ENCODE measurements at places on chromosomes 2 and 18.

DNA sequence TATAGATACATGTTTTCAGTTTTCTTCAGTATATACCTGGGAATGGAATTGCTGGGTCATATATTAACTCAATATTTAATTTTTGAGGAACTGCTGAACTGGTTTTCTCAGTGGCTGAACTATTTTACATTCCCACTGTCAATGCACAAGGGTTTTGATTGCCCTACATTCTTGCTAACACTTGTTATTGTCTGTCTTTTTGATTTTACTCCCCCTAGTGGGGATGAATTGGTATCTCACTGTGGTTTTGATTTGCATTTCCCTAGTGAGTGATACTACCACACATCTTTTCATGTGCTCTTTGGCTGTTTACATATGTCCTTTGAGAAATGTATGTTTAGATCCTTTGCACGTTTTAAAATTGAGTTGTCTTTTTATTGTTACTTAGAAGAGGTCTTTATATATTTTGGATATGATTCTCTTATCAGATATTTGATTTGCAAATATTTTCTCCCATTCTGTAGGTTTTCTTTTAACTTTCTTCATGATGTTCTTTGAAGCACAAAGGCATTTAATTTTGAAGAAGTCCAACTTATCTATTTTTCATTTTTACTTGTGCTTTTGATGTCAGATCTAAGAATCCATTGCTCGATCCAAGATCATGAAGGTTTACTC is 36.2 kb downstream of the ASB1 start:
- DNase-seq: peak; percentile 38

DNA sequence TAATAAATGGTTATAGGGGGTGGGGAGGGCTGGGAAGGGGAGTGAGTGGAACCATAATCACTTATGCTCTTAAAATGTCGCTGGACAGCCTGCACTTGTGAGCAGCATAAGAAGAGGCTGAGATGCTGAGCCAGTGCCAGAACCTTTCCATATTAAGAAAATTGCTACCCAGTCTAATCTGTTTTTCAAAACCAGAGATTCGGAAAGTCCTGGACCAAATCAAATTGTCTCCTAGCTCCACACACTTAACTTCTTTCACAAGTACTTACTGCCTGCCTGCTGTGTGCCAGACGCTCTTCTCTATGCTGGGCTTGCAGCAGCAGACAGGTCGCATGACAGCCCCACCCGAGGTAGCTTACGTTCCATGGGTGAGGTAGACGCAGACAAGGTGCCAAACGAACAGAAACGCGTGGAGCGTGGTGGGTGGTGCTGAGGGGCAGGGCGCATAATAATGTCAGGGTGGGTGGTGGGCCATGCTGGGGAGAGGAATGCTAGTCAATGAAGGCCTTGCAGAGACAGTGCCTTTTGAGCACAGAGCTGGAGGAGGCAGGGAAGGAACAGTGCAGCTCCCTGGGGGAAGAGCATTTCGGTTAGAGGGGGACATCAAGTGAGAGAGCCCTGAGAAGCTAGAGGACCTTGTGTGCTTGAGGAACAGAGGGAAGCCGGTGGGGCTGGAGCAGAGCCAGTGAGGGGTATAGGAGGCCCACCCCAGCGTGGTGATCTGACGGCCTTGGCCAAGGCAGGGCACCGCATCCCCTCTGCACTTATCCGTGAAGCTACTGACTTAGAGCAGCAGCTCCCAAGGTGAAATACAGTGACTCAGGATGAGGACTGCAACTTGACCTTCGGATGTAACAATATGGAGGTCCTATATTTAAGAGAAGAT is 123.5 kb upstream of the DAPL1 start:
- DNase-seq: no peak

DNA sequence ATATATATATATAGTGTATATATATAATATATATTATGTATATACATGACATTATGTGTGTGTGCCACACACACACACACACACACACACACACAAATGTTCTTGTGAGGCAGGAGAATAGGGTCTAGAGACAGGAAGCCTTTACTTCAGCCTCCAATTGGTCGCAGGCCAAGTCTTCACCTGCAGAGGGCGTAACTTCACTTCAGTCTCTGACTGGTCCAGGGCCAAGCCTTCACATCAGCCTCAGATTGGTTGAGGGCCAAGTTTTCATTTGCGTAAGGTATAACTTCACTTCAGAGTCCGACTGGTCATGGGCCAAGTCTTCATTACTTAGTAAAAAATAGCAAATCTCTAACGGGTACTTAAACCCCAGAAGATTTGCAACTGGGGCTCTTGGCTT is 13.2 kb upstream of the SS18 start:
- peak; percentile 60 for DNase-seq

GRCh38 chr2:144596073-144596871 is 76.4 kb upstream of the ZEB2 start:
- no peak for DNase-seq

GRCh38 chr2:240966457-240966905 is 31.9 kb upstream of the SNED1 start:
- no peak for DNase-seq

DNA sequence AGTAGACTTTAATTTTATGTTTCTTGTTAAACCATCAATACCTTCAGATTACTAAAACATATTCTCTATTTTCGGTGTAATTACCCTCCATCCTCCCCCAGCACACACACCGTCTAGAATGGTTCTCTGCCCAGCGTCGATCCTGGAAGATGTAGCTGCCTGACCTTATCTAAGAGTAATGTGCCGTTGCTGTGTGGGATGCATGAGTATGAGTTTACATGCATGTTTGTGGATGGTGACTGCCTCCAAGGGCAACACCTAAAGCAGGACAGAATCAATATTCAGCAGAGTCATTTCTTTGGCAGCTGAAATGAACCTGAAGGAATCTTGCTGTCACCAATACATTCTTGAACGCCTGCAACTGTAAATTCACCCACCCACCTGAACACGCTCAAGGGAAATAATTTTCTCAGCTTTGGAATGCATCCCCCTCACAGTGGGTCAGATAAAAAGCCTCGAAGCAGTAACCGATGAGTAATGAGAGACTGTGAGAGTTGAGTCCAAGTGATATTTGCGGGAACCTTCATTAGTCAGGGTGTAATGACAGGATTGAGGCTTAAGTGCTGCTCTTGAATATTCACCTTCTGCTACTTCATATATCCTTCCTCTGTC is 155.8 kb upstream of the RND3 start:
- DNase-seq: no peak

DNA sequence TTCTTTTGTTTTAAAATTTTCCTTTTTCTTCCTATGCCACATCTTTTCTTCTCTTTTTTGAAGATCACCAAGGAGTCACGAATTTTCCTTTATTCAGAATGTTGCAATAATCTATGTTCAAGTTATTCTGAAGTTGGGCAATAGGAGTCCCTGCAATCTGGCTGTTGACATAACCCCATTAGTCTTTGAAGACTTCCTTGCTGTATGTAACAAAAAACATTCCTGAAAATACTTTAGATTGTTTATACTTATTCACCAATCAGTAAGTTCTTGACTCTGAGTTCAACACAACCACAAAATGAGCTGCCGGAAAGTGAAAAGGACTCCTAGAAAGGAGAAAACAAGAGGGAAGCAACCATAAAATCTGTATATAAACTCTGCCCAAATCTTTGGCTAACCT is 62.8 kb downstream of the TMEM237 start:
- DNase-seq: no peak

GRCh38 chr2:62089658-62090057 is 106.3 kb upstream of the B3GNT2 start:
- DNase-seq: no peak

- DNase-seq: no peak
These were observed 31.0 kb downstream of the RBBP8 start for GRCh38 chr18:22964116-22964515.

- no peak for DNase-seq
These were observed 1351.6 kb upstream of the NRXN1 start for GRCh38 chr2:52383541-52383940.

GRCh38 chr2:177246000-177246399 is 18.5 kb downstream of the NFE2L2 start:
- no peak for DNase-seq

GRCh38 chr2:208103616-208104015 is 20.7 kb downstream of the CRYGD start:
- DNase-seq: peak; percentile 41

GRCh38 chr18:77079954-77080682 is 52.5 kb downstream of the MBP start:
- peak; percentile 98 for DNase-seq

DNA sequence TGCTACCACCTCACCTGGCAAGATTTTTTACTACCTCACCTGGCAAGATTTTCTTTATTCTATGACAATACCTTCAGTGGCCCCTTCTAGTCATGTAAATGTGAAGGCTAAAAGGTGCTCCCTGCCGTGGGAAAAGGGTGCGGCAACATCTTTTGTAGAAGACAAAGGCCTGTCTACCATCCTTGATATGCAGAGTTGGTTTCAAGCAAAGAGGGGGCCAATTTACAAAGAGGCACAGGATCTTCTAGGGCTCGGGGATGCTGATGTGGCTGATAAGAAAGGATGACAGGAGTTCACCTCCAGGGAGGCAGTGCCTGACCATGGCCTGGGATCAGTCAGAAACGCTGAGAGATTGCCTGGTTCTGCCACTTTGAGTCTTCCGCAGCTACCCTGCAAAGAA is 165.4 kb upstream of the SLC1A4 start:
- DNase-seq: no peak

- DNase-seq: peak; percentile 71
These were observed 32.0 kb upstream of the GPR55 start for GRCh38 chr2:230956827-230957755.

- DNase-seq: no peak
These were observed 105.5 kb downstream of the POLE4 start for GRCh38 chr2:75063906-75064305.

GRCh38 chr2:157036726-157037125 is 220.8 kb upstream of the GALNT5 start:
- DNase-seq: no peak

DNA sequence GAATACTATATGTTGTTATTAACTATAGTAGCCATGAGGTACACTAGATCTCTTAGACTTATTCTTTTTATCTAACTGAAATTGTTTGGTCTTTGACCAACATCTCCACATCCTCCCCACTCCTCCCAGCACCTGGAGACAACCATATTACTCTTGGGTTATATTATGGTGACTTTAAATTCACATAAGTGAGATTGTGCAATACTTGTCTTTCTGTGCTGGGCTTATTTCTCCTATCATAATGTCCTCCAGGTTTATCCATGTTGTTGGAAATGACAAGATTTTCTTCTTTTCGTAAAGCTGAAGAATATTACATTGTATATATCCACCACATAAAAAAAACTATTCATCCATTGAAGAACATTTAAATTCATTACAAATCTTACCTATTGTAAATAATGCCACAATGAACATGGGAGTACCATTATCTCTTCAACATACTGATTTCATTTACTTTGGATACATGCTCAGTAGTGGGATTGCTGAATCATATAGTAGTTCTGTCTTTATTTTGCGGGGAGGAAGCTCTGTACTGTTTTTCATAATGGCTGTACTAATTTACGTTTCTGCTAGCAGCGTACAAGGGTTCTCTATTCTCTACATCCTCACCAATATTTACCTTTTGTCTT is 159.2 kb upstream of the SCN7A start:
- no peak for DNase-seq

- no peak for DNase-seq
These were observed 101.9 kb downstream of the PRKCE start for GRCh38 chr2:45753381-45753780.

GRCh38 chr2:171529914-171530313 is 7.6 kb downstream of the CYBRD1 start:
- peak; percentile 27 for DNase-seq

GRCh38 chr2:70921839-70922234 is 13.9 kb upstream of the ATP6V1B1 start:
- no peak for DNase-seq

GRCh38 chr2:223945755-223946154 is 620 bp upstream of the WDFY1 start:
- no peak for DNase-seq

GRCh38 chr18:61876899-61877298 is 15.9 kb downstream of the RNF152 start:
- no peak for DNase-seq

- DNase-seq: no peak
These were observed 28.4 kb downstream of the CNRIP1 start for GRCh38 chr2:68291314-68291713.

- DNase-seq: no peak
These were observed 26.8 kb upstream of the ERCC3 start for GRCh38 chr2:127320586-127321275.

DNA sequence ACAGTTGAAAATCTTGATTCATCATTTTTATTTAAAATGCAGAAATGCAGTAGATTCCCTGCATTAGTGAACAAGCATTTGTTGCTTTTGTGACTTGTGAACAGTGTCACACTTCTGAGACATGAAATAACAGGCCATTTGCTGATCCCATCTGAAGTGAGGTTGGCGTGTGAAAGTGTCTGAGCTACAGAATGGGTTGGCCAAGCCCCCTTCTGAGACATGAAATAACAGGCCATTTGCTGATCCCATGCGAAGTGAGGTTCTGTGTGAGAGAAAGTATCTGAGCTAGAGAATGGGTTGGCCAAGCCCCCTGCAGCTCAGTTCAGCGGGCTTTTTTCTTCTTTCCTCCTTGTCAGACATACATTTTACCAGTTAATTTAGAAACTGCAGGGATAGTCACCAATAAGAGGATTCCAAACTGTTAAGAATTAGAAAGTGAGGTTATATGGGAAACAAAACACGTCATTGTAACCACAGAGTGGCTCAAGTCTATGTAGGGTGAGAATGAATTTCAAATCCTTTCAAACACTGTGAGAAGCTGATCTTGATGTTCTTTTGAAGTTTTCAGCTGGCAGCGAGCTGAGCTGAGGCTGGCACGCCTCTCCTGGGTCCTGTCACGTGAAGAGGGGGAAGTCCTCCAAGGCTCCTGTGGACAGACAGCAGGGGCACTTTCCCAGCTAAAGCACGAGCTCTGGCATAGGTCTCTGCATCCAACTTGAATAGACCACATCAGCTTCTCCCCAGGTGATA is 339.2 kb upstream of the SALL3 start:
- DNase-seq: no peak

DNA sequence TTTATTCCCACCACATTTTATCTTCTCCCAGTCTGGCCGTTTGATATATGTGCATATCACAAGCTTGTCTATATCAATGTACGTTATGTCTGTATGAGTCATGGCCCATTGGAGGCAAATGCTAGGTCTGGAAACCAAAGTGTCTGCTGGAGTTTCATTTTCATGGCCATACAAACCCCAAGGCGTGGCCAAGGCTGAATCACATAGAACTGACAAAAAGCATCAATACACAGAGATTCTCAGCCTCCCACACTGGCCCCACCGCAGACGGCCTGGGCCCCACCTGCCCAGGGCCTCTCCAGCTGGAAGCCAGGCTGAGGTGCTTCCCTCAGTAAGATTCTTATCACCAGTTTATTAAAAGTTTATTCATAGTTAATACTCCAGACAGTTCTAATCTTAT is 40.5 kb upstream of the SALL3 start:
- DNase-seq: no peak

- DNase-seq: peak; percentile 49
These were observed 722 bp downstream of the APOB start for GRCh38 chr2:21042958-21043743.

DNA sequence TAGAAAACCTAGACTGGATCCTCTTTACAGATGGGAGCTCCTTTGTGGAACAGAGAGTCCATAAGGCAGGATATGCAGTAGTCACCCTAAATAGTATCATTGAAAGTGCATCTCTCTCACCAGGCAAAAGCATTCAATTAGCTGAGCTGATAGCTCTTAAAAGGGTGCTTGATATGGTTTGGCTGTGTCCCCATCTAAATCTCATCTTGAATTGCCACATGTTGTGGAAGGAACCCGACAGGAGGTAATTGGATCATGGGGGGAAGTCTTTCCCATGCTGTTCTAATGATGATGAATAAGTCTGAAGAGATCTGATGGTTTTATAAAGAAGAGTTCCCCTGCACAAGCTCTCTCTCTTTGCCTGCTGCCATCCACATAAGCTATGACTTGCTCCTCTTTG is 96.2 kb upstream of the RMP24 start:
- no peak for DNase-seq
